ENCODE measurements at places on chromosomes 1 and 21. TPM values are rescaled to one million over a fixed set of nuclear protein-coding genes. Genes with fewer than 3 reads are reported as not detected.

GRCh38 chr1:45863218-45863617 is 59.8 kb downstream of the MAST2 start:
- DNase-seq: no peak

DNA sequence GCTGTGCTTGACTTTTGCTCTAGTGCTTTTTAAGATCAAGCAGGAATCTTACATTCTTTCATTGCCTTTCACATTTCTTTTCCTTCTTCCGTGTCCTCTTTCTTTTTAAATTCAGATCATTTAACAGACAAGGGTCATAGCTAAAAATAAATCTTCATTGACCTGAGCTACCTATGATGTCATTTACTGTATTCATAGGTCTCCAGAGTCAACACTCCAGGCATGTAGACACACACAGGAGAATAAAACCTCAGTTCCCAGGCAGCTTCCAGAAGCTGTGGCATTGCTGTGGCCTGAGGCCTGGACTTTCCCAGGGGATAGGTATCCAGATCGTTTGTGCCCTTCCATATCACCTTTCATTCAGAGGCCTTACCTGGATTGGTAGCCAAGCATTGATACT is 38.5 kb upstream of the ENAH start:
- no peak for DNase-seq

DNA sequence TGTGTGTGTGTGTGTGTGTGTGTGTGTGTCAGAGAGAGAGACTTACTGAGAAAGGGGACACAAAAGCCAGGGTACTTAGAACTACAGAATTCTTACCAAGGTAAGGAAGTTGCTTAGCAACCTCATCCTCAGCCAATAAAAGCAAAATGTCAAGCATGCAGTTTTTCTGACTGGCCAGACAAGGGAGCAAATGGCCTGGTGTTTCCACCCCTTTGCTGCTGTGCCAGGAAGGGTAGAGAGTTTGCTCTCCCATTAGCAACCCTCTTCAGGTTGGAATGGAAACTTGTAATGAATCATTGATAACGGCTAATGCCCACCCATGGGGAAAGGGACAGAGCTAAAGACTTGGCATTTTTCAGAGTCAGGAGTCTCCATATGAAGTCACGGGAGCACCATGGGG is 10.6 kb downstream of the RXRG start:
- DNase-seq: no peak

DNA sequence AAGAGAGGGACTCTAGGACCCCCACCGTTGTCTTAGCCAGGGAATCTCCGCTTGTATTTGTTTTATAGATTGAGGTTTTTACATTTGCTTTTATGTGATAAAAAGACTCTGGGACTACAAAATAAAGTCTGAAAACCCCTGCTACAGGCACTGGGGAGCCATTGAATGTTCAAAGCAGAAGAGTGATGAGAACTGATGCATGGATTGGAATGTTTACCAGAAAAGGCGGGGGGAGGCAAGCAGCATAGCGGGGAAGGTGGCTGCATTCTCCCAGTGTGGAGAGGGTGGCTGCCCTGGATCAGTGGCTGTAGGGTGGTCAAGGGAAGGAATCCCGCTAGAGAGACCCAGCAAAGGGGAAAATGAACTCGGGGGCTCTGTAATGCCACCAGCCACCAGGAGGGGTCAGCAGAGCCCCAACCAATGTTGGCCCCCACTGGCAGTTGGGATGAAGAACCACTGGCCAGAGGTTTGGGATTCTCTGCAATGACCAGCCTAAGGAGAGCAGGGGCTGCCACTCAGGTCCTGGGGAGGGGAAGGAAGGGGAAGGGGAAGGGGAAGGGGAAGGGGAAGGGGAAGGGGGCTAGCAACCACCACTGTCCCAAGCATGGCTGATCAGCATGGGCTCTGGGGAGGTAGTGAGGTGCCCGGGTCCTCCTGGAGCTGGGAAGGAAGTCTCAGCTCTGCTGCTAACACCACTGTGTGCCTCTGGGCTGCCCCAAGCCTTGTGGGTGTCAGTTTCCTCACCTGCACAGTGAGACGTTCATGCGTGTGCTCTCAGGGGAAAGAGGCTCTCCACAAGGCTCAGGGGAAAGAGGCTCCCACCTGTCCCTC is 19.2 kb upstream of the PEF1 start:
- DNase-seq: peak; percentile 67

DNA sequence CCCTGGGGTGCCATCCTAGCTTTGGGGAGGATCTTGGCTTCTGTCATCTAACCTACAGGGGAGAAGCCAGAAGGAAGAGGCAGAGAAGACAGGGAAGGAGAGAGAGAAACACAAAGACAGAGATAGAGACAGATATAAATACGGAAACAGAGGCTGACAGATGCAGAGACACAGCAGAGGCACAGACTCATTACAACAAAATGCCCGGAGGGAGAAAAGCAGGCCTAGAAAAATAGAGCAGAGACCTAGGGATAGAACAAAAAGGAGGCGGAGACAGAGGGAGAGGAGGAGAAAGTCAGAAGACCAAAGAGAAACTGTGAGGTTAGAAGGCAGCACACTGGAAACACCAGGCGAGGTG is 1.9 kb downstream of the PEAR1 start:
- peak; percentile 29 for DNase-seq

- DNase-seq: peak; percentile 48
Measured at GRCh38 chr1:201530741-201531531, 8.0 kb upstream of the NAV1 start.

- no peak for DNase-seq
Measured at GRCh38 chr1:183806125-183806524, 1.2 kb downstream of the RGL1 start.

- no peak for DNase-seq
Measured at GRCh38 chr1:55272994-55273393, 57.8 kb upstream of the USP24 start.

GRCh38 chr21:45138199-45139002 is 64.0 kb downstream of the ADARB1 start:
- DNase-seq: peak; percentile 37

GRCh38 chr1:241464985-241465384 is 54.6 kb downstream of the FH start:
- DNase-seq: no peak

DNA sequence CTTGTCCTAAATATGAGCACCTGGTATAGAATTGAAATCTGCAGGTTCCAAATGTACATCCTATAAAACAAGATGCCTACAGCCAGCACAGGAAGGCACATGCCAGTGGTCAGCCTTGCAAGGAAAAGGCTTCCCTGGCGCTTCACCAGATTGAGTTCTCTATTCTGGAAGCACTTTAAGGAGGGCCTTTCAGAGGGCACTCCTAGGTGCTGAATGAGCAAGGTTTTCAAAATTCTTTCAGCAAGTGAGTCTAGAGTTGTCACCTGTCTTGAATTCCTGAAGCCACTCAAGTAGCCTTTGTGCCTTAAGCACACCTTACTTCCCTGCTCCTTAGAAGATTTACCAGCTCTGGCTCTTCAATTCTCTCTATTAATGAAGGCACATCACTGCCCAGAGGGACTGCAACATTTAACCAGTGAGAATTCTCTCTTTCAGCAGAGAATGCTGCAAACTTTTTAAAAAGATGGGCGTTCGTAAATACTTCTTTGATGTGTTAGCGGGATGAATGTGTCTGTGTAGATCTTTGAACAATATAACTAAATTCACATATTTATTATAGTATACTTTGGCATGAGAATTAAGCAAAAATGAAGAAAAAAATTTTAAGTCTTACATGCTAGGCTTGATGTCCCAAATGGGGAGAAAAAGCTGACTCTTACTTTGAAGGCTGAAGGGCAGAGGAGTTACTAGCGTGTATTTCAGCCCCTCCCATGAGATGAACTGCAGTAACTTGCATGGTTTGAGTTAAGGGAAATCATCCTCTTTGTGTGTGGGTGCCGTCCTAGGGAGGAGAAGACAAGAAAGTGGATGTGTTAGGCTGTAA is 162.0 kb downstream of the NTPCR start:
- peak; percentile 59 for DNase-seq

- no peak for DNase-seq
Measured at GRCh38 chr1:197572169-197572568, 203.1 kb downstream of the DENND1B start.

DNA sequence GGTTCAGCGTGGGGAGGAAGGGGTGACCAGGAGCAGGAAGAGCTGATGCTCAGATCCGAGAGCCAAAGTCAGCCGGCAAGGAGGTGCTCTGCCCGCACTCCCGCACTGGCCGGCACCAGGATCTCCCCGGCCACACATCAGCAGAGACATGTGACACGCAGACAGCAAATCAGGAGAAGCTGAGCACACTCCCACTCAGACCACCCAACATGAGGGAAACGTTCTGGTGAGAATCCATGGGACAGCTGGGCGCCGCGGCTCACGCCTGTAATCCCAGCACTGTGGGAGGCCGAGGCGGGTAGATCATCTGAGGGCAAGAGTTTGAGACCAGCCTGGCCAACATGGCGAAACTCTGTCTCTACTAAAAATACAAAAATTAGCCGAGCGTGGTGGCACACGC is 18.6 kb upstream of the PTTG1IP start:
- no peak for DNase-seq

DNA sequence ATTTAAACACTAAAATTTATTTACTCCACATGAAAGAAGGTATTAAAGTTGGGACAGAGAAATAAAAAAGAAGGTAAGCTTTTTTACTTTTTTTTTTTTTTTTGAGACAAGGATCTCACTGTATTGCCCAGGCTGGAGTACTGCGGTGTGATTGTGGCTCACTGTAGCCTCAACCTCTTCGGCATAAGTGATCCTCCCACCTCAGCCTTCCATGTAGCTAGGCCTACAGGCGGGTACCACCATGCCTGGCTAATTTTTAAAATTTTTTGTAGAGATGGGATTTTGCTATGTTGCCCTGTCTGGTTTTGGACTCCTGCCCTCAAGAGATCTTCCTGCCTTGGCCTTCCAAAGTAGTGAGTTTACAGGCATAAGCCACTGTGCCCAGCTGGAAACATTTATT is 106.6 kb downstream of the ITSN1 start:
- DNase-seq: no peak

DNA sequence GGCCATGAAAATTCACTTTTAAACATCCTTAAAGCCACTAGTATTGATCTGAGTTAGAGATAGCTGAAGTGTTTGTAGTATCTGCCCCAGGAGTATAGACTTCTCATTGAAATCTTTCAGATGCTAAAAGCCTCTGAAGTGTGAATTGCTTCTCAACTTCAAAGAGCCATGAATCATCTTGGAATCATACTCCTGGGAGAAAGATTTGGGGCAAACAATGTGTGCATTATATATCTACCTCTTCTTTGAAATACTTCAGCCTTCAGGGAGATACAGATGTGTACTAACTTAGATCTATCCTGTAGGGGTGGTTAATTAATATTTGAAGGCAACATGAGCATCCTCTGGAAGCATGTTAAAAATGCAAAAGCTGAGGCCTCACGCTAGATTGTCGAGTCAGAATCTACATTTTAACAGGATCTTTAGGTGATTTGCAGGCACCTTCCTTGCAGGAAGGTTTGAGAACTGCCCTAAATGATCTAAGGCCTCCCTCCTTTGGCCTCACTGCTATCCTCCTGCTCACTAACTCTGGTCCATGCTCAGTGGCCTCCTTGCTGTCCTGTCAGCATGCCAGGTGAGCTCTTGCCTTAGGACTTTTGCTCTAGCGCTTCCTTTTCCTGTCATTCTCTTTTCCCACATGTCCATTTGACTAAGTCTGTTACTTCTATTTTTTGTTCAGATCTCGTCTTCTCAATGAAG is 6.0 kb upstream of the SCYL3 start:
- DNase-seq: no peak

DNA sequence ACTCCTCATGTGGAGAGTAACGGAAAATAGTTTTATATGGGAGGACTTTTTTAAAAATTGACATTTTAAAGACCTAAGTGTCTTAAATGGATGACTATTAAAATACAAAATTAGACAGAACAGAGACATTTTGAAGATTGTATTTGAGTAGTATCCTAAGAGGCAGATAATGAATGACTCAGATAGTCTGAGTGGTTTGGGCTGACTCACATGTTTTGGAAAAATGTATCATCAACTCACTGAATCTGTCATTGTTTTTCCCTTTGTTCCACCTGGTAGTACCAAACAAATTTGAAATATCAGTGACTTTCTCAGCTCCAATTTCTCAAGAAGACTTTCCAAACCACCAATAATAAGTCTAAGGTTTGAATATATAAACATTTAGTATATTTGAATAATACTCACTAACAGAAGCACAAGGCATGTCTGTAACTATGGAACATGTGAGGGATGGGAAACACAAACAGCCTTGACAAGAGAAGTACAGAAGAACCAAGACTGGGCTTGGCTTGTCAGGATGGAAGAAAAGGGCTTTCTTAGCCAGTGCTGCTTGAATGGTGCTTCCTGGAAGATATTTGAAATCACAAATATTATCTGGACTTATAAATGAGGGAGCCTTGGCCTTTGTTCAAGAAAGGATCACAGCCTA is 90.6 kb downstream of the SGIP1 start:
- no peak for DNase-seq

DNA sequence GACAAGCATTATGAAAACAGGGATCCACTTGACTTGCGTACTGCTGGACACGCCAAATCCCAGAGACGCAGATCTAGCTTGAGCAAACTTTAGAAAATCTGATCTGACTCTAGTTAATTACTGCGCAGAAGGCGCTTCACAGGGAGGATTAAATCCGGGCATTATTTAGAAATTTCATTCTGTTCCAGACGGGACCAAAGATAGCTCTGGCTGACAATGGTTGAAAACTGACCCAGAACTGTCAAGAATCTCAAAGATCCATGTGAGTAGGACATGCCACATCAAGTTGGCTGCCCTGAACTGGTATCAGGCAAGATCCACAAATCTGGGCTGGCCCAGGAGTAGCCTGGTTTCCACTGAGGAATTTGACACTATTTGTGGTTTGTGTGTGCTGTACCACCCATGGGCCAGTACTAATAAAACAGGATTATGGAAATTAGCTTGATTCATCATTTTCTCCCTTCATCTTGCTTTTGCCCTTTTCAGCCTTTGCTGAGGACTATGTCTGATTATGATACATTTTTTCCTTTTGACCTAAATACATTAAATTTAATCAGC is 171.0 kb downstream of the VAV3 start:
- no peak for DNase-seq

- no peak for DNase-seq
Measured at GRCh38 chr1:77678660-77679610, 3.5 kb downstream of the ZZZ3 start.

DNA sequence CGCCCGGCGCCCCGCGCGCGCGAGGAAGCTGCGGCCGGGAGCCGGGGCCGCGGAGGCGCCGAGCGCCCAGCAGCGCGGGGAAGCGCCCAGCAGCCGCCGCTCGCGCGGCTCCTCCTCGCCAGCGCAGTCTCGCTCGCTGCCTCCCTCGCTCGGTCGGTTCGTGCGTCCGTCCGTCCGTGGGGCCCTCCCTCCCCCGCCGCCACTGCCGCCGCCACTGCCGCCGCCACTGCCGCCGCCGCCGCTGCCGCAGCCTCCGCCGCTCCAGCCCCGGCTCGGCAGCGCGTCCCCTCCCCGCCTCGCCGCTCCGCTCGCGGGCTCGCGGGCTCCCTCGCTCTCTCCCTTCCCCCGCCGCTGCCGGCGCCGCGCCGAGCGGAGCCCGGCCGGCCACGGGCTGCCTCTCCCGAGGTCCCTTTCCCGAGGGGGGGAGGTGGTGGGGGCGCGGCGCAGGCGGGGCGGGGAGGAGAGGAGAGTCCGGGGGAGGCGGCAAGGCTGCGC is at the start of gene KCND3:
TSS of gene KCND3 (minus strand) at position 138 of the 495 bp plus-strand sequence.
- no peak for DNase-seq

The C1orf94 gene
- total RNA-seq: not detected

The TSPAN2 gene
- total RNA-seq: 26.5 TPM

The TDRKH gene
- total RNA-seq: 13.4 TPM

The PTPRC gene
- total RNA-seq: 0.79 TPM

The SERPINC1 gene
- total RNA-seq: not detected

The OPRD1 gene
- total RNA-seq: not detected

The ADGRL2 gene
- total RNA-seq: 25.3 TPM

The NEXN gene
- total RNA-seq: 0.92 TPM
